M059J (cell line): ENCODE measurements at places on chromosomes 7 and 10. TPM values are rescaled to one million over a fixed set of nuclear protein-coding genes. Genes with fewer than 3 reads are reported as not detected.

Gene KCNIP2
- 0.07 and 0.57 TPM in 2 replicates for total RNA-seq

Gene SHLD2
- 19.7 and 20.9 TPM in 2 replicates for total RNA-seq

Gene LRRD1
- not detected in 2 replicates for total RNA-seq

Gene GDF2
- not detected in 2 replicates for total RNA-seq

Gene TCAF2
- 2.3 and 3.9 TPM in 2 replicates for total RNA-seq

Gene ZNF277
- total RNA-seq: 17.6 and 20.6 TPM in 2 replicates

- no peak for DNase-seq
Observed at GRCh38 chr7:21373031-21373430, 54.9 kb upstream of the SP4 start.

- peak; percentile 56 for DNase-seq
Observed at GRCh38 chr10:75544993-75545706, 113.7 kb downstream of the LRMDA start.

DNA sequence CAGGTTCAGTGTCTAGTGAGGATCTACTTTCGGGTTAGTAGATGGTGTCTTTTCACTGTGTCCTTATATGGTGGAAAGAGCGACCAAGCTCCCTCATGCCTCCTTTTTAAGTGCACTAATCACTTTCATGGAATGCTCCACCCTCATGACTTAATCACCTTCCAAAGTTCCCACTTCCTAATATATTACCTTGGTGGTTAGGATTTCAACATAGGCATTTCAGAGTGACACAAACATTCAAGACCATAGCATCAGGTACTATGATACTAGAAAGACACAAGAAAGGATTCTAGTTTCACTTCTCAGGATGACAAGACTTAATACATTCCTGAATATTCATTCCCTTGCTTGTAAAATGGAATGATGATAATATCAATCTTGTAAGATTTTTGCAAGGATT is 119.1 kb upstream of the FAM3C start:
- peak; percentile 58 for DNase-seq

GRCh38 chr7:135977742-135978066 is 545 bp upstream of the MTPN start:
- DNase-seq: no peak

DNA sequence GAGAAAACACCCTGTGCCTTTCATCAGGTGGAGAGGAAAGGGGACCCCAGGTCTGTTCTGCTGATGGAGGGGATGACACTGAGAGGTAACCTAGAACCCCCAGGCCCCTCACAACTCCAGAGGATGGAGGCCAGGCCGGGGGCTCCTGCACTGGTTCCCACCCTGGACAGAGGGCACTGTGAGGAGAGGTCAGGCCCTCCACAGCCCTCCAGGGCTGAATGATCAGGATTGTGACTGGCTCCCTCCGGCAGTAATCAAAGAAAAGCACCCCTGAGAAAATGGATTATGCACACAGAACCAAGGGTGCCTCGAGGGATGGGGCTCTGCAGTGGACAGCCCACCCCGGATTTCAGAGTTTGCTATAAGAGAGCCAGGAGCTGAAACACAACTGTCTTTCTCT is 502.8 kb downstream of the TCERG1L start:
- no peak for DNase-seq

DNA sequence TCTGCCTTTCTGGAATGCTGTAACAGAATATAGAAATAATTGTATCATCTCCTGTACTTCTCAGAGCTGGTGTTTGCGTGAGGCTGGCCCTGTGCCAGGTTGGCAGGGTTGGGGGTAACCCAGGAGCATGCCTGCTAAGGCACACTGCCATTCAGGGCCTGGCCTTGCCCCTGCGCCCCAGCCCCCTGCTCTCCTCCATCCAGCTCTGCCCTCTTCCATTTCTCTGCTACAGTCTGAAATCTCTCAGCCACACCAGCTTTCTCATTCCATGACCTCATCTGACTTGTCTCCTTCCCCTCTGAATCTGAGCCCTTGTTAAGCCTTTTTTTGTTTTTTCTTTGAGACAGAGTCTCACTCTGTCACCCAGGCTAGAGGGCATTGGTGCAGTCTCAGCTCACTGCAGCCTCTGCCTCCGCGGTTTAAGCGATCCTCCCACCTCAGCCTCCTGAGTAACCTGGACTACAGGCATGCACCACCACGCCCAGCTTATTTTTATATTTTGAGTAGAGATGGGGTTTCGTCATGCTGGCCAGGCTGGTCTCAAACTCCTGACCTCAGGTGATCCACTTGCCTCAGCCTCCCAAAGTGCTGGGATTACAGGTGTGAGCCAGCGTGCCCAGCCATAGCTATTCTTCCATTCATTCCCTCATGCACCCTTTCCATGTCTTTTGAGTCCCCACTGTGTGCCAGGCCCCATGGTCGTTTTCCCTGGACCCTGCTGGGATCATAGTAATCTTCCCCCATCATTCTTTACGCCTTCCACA is 206.8 kb downstream of the CUX1 start:
- DNase-seq: no peak

- no peak for DNase-seq
Observed at GRCh38 chr10:14200698-14201544, 129.8 kb downstream of the FRMD4A start.

DNA sequence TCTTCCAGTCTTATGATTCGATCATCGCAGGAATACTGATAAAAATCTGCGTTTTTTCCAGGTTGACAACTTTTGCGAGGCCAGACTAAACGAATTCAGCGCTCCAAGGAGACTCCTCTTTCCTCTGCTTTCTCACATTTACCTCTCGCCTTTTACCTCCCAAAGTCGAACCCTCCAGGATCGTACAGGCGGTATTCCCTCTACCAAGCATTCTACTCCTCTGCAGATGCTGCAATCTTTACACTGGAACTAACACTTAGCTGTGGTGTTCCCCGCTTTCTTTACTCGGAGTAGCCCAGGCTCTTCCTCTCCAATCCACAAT is 449 bp downstream of the NUDT5 start:
- no peak for DNase-seq

- peak; percentile 44 for DNase-seq
Observed at GRCh38 chr10:15540727-15541126, 169.6 kb upstream of the FAM171A1 start.

DNA sequence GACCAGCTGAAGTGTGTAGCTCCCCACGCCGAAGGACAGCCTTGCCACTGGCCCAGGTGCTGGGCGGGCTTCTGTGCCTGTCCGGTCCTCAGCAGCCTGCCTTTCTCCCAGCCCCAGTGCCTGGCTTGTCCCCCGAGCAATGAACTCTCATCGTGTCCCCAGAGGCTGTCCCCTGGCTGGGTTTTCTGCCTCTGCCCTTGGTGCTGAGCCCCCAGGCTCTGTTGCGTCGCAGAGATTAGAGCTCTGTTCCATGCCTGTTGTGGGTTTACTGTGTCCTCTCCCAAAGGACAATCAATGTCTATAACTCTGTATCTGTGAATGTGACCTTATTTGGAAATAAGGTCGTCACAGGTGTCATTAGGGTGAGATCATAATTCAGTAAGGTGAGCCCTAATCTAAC is 226.1 kb upstream of the SHH start:
- no peak for DNase-seq

- DNase-seq: no peak
Observed at GRCh38 chr10:116752969-116753665, 10.8 kb upstream of the HSPA12A start.

DNA sequence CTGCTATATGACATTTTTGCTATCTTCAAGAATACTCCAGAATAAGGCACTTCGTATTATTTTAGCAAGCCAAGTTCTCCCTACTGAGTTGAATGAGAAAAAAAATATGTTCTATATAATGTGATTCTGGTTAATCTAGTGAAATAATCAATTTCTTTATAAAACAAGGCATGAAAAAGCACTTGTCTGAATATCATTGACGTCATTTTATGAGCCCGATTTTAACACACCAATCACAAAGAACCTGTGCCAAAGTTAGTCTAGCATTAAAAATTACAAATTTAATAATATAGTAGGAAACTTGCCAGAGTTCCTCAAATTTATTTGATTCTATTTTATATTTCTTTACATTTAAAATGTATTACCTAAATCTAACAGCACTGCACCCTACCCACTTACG is 125.3 kb downstream of the CD36 start:
- DNase-seq: no peak

DNA sequence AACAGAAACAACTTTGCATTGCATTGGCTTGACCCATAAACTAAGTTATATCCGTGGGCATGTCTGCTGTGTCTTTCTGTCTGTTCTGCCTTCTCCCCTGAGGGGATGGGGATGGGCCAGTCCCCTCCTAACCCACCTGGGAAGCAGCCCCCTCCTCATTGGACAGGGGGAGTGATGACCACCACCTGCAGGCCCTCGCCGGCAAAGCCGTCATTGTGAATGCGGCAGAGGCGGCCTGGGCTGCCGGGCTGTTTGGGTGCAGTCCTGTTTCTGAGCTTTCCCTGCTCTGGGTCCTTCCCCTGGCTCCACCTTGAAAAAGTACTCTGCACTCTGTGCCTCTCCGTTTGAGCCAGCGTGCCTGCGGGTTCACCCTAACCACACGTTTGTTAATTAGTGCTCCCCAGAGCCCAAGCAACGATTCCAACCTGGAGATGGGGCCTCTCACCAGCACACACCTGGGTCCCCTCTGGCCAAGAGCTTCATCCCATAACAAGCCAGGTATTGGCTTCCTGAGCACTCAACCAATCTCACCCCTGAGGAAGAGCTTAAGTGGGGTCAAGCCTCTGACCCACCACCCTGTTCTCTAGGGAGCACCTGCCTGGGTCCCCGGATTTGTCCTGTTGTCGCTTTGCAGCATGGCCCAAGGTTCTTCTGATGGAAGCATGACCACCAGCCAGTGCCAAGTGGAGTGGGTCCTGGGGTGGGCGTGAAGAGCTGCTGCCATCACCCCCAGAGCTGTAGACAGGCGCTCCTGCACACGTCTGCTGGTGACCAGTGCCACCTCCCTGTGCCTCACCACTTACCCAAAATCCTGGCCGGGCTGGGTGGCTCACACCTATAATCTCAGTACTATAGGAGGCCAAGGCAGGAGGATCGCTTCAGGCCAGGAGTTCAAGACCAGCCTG is 39.4 kb upstream of the ZMIZ2 start:
- no peak for DNase-seq

- peak; percentile 68 for DNase-seq
Observed at GRCh38 chr7:140656548-140657515, 15.9 kb upstream of the ADCK2 start.

DNA sequence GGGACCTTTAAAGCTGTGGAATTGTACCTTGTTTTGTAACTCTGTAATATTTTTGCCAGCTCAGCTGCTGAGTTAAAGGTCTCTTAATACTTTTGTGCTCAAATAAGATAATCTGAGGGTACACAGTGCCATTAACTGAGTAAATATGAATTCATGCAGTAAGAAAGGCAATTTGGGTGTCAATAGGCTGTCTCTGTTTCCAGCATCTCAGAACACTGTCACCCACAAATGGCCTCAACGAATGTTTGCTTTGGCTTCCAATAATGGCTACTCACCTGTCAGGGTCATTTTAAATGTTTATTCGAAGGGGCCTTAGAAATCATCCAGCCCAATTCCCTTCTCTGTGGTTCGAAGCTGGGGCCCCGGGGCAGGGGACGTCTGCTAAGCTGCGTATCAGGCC is 225.4 kb downstream of the ZMYND11 start:
- no peak for DNase-seq

DNA sequence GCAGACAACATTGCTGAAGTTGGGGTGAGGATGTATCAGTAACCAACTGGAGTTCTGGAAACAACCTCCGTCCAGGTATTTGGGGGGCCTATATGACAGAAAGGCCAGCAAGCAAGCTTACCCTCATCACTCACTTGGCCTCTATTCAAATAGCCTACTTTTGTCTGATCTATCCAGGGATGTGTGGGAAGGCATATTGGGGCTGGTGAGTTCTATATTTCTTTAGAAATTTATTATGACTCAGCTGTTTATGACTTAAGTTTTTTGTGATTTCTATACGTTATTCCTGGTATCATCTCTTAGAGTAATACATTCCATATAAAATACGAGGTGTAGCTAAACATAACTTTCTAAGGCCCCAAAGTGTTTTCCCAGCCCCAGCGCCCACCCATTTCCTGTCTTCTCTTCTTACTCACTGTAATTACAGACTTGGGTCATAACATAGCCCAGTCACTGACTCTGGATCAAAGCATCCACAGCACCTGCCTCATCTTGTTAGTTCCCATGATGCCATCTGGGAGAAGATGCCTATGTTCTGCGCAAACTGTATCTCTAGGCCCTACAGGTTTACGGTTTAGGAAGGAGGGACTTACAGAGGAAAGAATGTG is 18.1 kb downstream of the GARS1 start:
- no peak for DNase-seq

- no peak for DNase-seq
Observed at GRCh38 chr10:125679436-125679835, 3.5 kb downstream of the TEX36 start.

- peak; percentile 30 for DNase-seq
Observed at GRCh38 chr7:318476-318875, 28.5 kb downstream of the FOXL3 start.

DNA sequence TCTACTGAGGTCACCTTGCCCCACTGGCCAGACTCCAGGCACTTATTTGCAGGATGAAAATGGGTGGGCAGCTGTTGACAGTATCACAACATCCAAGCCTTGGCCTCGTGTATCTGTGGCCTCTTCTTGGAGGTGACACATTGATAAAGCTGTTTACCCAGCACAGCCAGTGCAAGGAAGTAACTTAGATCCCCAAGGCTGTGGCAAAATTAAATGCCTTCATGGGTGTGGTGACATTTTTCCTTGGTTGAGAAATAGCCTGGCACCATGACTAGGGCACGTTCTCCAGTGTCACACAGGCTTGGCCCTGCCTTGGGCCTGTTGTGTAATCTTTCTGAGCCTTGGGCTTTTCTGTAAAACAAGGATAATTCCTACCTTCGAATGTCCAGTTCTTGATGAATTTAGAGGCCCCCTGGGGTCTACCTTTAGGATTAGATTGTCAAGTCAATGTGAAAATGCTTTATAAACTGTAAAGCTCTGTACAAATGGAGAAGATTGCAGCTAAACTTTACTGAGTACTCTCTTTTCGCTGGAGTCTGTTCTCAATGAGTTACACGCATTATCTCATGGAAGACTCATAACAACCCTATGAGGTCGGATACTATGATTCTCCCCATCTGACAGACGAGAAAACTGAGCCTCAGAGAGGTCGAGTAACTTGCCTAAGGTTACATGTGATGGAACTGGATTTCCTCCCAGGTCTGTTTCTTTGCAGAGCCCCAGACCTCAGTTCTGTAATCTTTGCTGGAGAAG is 46.7 kb upstream of the LOXL4 start:
- peak; percentile 48 for DNase-seq

DNA sequence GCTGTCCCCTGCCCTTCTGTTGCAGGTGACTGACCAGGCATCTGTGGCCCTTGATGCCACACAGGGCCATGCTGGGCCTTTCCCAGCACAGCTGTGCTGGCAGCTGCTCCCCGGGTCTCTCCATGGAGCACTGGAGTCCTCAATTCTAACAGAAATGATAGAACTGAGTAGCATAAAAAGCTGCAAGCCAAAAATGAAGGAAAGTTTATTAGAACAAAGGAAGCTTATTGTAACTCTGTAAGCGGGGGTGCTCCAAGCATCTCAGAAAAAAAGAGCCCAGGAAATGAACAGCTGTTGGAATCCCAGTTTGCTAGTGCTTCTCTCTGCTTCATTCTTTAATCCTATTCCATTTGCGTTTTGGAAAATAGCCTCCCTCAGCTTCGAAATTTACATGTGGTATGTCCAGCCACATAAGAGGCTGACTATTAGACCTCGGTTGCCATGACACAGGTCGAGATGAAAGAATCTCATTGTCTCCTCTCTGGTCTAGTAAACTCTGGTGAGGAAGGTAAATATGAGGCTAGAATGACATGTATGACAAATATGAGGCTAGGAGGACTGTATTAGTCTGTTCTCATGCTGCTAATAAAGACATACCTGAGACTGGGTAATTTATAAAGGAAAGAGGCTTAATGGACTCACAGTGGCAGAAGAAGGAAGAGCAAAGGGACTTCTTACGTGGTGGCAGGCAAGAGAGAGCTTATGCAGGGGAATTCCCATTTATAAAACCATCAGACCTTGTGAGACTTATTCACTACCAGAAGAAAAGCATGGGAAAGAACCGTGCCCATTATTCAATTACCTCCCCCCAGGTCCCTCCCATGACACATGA is 23.7 kb downstream of the EPDR1 start:
- peak; percentile 34 for DNase-seq
